ENCODE measurements at places on chromosomes 5 and 9.

- no peak for DNase-seq
Observed at GRCh38 chr9:71812385-71812784, 44.1 kb upstream of the CEMIP2 start.

DNA sequence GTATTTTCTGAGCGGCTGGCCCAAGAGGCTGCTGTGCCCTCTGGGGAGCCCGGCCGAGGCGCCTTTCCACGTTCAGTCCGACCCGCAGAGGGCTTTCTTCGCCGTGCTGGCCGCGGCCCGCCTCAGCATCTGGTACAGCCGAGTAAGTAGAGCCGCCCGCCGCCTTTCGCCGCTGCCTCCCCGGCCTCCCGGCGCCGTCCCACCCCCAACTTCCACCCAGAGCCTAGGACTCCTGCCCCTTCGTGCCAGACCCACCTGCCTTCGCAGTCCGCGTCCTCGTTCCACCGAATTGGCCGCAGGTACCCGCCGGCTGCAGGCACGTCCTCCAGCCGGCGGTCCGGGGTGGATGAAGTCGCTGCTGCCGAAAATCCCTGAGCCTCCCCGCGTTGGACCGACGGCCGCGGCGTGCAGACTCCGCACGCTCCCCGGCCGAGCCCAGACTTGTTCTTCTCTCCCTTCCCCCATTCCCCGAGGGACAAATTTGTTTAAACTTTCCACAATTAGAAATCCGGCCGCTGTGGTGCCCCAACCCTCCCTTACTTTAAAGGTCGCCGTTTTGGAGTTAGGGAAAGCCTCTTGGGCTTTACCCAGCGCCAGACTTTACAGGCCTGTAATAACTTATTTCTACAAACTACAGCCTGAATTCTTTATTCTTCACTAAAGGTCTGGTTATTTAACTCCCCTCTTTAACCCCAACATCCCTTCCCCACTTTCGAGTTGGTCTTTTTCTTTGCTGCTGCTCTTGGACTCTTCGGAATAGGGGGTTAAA lies 589 bp downstream of the RIC1 start:
- DNase-seq = peak; percentile 39

GRCh38 chr5:93088592-93089389 lies 492.2 kb downstream of the NR2F1-AS1 start:
- DNase-seq = no peak

GRCh38 chr5:160171666-160172065 lies 52.4 kb upstream of the PWWP2A start:
- no peak for DNase-seq

DNA sequence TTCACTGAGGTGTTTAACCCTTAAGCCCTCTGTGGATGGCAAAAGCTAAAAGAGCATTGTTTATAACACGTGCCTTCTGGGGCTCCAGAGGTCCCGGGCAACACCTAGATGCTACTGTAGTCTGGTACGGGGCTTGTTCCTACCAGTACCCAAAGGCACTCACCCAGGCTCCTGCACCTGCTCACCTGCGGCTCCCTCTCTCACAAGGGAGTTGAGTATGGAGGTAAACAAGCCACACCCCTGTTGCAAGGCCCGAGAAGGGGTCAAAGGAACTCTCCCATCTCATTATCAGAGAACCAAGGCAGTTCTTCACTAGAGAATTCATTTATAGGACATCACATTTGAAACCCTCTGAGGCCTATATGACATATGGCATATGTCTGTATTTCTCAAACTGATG lies 53.4 kb upstream of the IL6ST start:
- DNase-seq = peak; percentile 10

- DNase-seq = no peak
Observed at GRCh38 chr5:154320224-154321089, 125.3 kb upstream of the SAP30L start.

DNA sequence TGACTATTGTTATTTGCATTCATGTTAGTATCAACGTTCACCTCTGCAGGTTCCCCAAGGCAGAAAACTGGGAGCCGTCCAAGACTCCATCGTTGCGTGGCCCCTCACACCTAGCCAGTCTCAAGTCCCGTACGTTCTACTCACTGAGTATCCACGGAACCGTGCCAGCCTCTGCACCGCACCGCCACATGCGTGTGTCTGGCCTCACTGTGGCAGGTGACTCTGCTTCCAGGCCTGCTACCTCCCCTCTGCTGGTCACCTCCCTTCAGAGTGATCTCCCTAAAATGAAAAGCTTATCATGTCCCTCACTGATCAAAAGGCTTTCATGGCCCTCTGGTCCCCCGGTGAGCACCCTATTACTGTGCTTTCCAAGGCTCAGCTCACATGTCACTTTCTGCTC lies 108.1 kb downstream of the GABBR2 start:
- peak; percentile 31 for DNase-seq

DNA sequence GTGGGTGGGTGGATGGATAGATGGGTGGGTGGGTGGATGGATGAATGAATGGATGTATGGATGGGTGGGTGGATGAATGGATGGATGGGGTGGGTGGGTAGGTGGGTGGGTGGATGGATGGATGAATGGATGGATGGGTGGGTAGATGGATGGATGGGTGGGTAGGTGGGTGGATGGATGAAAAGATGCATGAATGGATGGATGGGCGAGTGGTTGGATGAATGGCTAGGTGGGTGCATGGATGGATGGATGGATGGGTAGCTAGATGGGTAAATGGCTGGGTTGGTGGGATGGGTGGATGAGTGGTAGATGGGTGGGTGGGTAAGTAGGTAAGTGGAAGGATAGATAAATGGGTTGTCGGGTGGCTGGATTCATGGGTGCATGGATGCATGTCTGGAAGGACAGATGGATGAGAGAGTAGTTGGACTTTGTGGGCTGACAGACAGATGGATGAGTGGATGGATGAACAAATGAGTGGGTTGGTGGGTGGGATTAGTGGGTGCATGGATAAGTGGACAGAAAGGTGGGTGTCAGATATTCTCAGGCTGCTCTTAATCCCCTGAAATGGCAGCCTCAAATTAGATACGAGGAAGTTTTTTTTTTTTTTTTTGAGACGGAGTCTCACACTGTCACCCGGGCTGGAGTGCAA lies 100.8 kb upstream of the SARDH start:
- DNase-seq = no peak

- no peak for DNase-seq
Observed at GRCh38 chr5:171978519-171978918, 27.9 kb downstream of the FBXW11 start.

GRCh38 chr5:40021007-40021406 lies 596.2 kb upstream of the DAB2 start:
- no peak for DNase-seq

DNA sequence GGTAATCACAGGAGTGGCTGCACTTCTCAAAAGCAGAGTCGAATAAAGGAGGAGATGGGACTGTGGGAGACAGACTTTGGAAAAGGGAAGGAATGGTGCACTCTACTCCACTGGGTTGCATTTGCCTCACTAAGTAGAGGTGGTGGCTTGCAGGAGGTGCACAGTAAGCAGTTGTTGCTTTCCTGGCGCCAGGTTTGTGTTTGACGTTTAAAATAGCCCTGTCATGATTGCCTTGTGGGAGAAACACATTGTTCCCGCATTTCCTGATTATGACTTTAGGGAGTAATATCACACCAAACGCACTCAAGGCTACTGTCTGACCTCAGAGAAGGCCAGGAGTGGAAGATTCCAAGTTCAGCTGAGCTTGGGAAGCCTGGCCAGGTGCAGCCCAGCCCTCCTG lies 36.7 kb downstream of the DMRT1 start:
- DNase-seq = no peak

GRCh38 chr5:103919506-103919905 lies 356.9 kb upstream of the NUDT12 start:
- no peak for DNase-seq

GRCh38 chr5:132629230-132629944 lies 28.6 kb upstream of the IL13 start:
- no peak for DNase-seq

GRCh38 chr9:20209391-20210340 lies 412.6 kb downstream of the MLLT3 start:
- DNase-seq = no peak

DNA sequence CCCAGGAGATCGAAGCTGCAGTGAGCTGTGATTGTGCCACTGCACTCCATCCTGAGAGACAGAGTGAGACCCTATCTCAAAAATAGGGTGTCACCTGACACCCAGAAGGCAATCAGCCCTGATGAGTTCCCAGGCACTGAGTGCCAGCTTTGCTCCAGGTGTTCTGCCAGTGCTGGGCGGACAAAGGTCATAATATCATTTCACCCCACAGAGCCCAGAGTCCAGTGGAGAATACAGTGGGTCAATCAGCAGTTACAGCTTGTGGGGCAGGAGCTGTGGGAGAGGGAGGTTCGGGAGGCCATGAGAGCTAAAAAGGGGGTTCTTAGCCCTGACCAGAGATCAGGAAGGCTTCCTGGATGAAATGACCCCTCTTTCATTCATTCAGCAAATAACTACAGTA lies 24.4 kb upstream of the SH3RF2 start:
- no peak for DNase-seq

GRCh38 chr9:77793849-77794248 lies 145.7 kb upstream of the GNA14 start:
- peak; percentile 55 for DNase-seq

- DNase-seq = no peak
Observed at GRCh38 chr5:131281133-131281867, 17.4 kb downstream of the CDC42SE2 start.

DNA sequence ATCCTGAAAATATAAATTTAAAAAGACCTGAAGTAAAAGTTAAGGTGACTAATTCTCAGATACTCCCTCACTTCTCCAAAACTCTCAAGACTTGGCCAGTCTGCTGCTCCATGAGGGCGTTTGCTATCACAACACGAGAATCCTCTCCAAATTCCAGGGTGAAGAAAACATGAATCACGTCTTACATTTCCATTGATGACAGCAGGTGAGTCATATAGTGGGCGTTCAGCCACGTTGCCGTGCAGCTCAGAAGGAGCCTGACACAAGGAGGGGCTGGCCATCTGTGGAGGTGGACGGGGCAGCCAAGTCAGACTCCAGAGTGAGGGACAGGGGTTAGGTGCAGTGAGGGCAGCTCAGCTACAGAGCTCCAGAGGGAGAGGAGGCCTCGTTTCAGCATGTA lies 555.1 kb upstream of the ADAMTS16 start:
- DNase-seq = no peak

DNA sequence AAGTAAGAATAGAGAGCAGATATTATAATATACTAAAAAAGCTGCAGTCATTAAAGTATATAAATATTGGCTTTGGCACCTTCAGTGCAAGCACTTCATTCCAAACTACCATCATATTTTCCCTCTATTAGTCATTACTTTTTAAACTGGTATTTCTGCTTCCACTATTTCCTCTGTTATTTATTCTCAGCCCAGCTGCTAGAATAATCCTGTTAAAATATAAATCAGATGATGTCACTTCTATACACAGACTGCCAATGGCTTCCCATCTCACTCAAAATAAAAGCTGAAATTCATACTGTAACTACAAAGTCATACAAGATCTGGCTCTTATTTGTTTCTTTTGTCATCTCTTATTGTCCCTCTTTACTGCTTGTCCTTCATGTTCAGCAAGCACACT lies 432.9 kb downstream of the TLE4 start:
- no peak for DNase-seq

DNA sequence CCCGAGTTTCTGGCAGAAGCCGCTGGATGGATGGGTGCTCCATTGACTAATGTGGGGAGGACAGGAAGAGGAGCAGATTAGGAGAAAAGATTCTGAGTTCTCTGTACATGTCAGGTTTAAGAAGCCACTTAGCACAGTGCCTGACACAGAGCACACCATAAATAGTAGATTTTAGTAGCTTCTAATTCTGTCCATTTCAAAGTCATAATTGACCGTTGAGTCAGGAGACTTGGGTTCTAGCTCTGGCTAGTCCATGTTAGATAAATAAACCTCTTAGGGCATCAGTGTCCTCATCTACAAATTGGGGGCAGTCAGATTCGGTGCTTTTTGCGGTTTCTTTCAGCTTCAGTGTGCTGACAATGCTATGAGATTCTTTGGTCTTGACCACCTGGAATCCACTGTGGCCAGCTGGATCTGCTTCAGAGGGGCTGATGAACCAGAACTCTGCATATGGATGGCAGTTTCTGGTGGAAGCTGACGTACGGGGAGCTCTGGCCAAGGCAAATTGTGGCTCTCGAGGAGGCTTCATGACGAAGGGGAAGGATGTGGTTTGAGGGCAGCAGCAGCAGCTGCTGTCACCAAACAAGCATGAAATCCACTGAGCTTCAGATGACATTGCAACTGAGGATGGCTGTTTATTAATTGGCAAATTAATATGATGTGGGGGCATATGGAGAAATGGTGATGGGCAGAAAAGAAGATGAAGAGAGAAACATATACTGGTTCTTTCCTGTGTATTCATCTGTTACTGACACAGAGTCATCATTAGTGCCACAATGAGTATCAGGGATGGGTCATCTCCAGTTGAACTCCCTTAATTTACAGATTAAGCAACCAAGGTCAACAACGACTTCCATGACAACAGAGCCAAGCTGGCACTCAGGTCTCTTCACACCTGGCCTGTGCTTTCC lies 134.4 kb downstream of the AOPEP start:
- DNase-seq = no peak

DNA sequence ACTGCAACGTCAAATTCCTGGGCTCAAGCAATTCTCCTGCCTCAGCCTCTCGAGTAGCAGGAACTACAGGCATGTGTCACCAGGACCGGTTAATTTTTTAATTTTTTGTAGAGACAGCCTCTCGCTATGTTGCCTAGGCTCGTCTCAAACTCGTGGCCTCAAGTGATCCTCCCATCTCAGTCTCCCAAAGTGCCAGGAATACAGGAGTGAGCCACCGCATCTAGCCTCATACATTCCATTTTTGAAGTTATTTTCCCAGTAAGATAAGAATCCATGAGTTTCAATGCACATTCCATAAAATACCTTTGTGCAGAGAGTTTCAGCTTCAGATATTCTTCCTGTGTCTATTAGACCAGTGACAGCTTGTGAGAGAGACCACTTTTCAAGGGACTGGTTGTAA lies 70.4 kb downstream of the SKIC3 start:
- no peak for DNase-seq

DNA sequence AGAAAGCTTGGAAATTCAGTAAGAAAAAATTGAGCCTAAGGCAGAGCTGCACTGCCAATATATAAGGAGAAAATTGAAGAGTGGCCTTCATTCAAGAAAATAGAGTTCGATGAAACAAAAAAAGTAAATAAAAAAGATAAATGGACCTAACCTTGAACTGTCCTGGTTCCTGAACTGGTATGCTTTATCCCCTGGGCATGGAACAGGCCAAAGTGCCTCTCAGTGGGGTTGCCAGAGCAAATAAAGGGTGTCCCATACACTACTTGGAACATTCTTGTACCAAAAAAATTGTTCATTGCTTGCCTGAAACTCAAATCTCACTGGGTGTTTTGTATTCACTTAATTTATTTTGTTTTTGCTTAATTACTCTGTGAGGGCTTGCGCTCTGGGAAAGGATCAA lies 42.2 kb upstream of the TUT7 start:
- DNase-seq = no peak

All from NCI-H345 (cell line).